ENCODE measurements at places on chromosomes 13 and 19.

DNA sequence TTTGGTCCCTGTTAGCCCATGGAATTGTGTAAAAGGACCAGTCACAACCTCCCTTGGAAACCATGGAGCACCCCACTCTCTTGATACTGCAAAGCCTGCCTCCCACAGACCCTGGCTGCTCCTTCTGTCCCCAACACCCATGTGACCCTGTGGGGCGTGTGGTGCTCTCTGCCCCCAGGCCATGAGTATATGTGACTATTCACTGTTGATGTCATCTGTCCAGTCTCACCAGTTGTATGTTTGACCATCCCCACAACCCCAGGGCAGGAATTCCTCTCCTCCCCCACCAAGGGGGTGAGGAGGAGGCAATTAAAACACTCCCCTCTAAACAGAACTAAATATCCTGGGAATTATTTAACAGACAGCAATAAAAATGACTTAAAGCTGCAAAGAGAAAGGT lies 35.2 kb downstream of the KCTD15 start:
- DNase-seq, result no peak

- peak; percentile 20 for DNase-seq
These were observed 3.7 kb upstream of the LYPD3 start for GRCh38 chr19:43469160-43469480.

GRCh38 chr19:2181633-2181997 lies 17.9 kb downstream of the DOT1L start:
- DNase-seq, result no peak

DNA sequence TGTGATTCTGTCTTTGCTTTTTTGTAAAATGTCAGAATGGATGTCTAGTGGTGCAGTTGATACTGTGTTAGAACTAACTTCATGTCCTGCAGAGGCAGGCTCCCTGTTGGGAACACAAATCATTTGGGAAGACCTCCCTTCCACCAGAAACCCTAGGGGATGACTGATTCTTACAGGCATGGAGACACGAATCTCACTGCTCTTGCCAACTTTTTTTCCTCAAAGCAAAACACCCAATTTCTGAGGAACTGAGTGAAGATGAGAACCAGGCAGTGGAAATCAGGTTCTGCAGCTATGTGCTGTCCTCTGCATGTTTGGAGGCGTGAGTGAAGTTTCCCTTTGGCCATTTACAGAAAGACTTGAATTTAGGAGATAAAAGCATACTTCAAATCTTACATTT lies 87.5 kb upstream of the CSNK1A1L start:
- peak; percentile 51 for DNase-seq

DNA sequence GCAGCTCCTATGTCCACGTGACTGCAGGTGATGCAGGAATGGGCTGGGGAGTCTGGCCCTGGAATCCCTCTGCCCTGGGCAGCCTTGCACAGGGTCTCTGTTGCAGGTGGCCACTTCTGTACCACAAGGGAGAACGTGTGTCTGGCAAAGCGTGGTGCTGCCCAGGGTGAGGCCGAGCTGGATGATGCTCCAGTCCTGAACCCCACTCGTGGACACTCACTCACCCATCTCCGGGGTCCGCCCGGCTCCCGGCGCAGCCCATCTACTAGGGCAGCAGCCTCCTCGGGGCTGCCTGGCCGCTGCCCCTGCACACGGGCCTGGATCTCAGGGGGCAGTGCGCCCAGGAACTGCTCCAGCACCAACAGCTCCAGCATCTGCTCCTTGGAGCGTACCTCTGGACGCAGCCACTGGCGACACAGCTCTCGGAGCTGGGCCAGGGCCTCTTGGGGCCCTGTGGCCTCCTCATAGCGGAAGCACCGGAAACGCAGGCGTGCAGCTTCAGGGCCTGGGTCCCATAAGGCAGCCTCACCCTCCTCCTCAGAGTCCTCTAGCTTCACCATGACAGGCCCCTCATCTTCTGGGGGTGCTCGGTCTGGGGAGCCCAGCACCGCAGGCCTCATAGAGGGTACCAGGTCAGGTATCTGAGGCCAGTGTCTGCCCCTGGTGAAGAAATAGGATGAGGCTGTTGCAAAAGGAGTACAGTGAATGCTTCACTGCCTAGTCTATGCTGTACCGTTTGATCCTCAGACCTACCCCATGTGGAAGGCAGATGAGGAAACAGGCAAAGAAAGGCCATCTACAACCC lies 2.2 kb downstream of the MZF1 start:
- no peak for DNase-seq

DNA sequence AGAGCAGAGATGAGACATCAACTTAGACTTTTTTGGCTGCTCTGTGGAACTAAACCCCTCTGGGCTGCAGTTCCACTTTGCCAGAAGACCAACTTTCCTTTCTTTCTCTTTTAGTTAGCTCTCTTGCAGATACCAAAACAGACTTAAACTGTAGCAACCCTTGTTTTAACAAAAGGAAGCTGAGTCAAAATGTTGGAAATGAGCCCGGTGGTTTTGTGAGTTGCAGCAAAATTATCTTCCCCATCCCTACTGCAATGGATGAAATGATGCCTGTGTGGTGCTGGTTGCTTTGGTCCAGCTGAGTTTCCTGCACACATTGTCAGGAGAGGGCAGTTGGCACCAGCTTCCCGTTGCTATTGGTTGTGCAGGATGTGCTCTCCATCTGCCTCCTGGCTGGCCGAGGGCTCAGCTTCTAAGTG lies 115.3 kb downstream of the LRCH1 start:
- peak; percentile 93 for DNase-seq

DNA sequence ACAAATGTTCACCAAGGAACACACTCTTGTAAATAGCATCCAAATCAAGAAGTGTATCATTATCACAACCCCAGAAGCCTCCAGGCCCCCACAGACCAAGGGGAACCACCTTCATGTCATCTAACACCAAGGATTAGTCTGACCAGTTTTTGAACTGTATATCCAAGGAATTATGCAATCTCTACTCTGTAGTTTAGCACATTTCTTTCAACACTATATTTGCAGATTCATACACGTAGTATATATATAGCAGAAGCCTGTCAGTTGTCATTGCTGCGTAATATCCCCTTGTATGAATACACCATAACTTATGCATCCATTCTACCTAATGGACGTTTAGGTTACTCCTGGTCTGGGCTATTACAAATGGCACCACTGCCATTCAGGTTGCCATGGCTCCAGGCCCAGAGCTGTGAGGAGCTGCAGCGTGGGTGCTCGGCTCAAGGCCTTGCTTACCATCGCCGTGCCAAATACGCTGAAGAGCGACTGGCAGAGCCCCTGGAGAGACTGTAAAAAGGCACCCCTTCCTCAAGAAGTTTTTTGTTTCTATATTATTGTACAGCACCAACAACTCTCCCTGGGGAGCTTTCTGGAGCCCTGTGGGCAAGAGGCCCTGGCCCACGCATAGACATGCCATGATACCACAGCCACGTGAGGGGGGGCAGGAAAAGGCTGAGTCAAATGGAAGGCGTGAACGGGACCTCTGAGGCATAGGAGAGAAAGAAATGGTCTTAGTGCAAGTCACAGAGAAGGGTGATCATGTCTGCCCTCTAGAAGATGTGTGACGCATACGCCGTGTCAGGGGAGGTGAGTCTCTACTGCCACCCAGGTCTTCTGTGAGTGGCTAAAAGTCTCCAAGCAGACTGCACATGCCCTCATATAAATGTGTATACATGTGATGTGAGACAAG lies 10.8 kb downstream of the LATS2 start:
- no peak for DNase-seq

DNA sequence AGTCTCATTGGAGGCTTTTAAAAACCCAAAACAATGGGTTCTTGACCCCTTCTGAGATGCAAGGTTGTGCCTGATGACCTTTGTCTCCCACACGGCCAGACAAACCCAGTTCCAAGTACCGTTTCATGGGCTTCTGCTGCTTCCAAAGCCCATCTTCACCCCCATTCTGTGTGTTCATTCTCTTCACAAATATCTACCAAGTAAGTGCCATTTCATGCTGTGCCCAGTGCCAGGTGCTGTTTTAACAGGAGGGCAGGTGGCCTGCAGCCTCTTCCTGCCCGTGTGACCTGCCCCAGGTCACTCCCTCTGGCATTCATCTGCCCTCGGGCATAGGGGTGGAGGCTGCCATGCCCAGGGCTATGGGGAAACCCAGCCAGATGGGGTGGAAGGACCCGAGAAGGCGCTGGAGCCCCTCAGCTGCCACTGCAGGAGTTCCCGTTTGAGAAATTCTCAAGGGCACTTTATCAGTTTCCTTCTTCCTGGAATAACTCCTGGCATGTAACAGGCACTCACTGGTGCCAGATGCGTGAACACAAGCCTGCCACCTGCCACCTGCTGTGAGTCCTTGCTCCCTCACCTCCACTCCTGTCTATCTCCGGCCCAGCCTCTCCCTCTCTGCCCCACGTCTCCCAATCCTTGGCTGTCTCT lies 12.5 kb downstream of the CAPN12 start:
- no peak for DNase-seq

GRCh38 chr19:17831419-17831888 lies 10.1 kb upstream of the INSL3 start:
- DNase-seq, result no peak

GRCh38 chr19:11963566-11964355 lies 1.1 kb upstream of the ZNF763 start:
- peak; percentile 79 for DNase-seq

- no peak for DNase-seq
These were observed 213.7 kb downstream of the TEX29 start for GRCh38 chr13:111533900-111534683.

GRCh38 chr19:5958074-5958850 lies 19.7 kb downstream of the RANBP3 start:
- DNase-seq, result no peak

DNA sequence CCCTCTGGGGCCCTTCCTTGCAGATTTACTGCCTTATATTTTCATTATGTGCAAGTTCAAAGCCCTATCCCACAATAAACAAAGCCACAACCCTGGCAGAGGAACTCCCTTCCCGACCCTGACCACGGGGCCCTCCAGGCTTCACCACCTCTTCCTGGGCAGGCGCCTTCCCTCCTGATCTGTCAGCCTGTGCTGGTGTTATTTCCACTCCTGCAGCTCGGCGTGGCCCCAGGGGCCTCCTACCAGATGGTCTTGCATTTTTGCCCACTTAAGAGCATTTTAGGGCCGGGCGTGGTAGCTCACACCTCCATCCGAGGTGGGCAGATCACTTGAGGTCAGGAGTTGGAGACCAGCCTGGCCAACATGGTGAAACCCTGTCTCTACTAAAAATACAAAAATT lies 22.8 kb downstream of the SLC15A1 start:
- no peak for DNase-seq

DNA sequence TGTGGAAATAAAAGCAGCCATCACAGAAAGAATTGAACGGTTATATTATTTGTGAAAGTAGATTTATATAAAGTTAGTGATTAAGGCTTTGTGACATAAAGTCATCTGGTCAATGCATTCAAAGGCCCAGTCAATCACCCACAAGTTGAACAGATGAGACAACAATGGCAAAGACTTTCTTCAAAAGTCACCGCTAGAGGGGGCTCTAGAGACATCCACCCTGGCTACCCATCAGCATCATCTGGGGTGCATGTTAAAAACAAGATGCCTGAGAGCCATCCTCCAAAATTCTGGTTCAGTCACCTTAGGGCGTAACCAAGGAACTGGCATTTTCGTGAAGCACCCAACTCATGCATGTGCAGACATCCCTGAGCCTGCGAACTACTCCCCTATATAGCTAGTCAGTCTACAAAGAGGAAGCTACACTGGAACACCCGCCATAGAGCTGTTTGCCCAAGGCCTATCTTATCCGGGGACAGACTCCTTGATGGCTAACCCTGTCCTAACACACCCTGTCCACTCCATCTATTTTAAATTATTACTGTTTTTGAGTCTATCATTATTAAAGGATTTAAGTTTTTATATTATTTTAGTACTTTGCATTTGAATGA lies 970.5 kb downstream of the UQCRFS1 start:
- peak; percentile 65 for DNase-seq

DNA sequence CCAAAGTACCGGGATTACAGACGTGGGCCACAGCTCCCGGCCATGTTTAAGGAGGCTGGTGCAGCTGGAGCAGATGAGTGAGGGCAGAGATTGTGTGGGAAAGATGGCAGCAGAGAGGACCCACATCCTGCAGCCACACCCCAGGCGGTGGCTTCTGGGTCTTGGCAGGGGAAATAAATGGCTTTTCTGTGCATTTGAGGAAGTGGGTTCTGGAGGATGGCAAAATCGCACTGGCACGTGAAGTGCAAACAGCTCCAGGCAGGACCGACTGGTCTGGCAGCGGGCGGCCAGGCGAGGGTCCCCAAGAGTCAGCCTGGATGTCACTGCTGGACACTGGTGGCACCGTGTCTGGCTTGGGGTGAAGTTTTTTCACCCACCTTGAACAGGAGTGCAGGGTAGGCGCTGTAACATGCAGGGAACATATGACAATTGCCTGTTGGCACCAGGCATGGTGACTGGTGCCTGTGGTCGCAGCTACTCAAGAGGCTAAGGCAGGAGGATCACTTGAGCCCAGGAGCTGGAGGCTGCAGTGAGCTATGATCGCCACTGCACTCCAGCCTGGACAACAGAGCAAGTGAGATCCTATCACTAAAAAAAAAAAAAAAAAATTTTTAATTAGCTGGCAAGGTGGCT lies 8.4 kb downstream of the B3GNT3 start:
- no peak for DNase-seq

DNA sequence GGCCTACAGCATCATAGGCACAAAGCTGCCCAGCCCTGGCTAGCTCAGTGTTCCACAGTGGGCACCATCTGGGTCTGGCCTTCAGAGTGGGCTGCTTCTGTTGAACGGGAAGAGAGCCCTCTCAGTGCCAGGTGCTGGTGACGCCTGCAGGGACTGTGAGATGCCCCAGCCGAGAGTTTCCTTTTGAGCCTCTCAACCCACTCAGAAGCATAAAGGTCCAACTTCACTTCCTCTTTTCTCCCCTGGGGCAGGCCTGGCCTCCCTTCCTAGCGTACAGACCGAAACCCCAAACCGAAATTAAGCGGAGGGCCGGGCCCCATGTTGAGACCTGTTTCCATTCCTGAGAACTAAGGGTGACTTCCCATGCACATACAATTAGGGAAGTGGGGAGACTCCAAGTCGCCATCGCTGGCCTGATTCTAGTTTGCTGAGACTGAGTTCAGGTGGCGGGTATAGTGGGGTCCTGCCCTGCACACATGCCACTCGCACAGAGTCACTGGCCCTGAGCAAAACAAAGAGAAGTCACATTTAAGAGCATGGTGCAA lies 6.9 kb downstream of the RAB8A start:
- DNase-seq, result no peak

DNA sequence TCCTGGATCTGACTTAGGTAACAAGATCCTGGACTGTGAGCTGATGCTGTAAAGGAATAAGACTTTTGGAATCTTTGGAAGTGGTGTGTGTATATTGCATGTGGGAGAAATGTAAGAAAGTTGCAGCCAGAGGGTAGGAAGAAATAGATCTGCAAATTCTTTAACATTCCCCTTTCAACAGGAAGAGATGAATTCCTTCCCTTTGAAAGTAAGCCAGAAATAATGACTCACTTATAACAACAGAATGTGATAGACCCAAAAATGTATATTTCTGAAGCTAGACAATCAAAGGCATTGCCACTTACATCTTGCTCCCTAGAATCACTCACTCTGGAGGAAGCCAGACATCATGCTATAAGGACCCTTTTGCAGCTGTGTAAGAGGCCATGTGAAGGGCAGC lies 9.8 kb upstream of the SIAH3 start:
- DNase-seq, result peak; percentile 5

- peak; percentile 33 for DNase-seq
These were observed 727 bp downstream of the CERS1 start for GRCh38 chr19:18895038-18895823.

GRCh38 chr19:35095667-35096368 lies 19.8 kb upstream of the FXYD3 start:
- DNase-seq, result no peak

GRCh38 chr19:33392341-33393285 lies 19.1 kb downstream of the CEBPG start:
- DNase-seq, result no peak
